Central memory CD4-positive, alpha-beta T cell (primary cell): ENCODE measurements at places on chromosomes 3 and 15.

- no peak for DNase-seq
Observed at GRCh38 chr3:117589454-117589853, 879.9 kb downstream of the TUSC7 start.

GRCh38 chr3:53073553-53074365, 27.9 kb upstream of the SFMBT1 start:
- DNase-seq = no peak

GRCh38 chr3:153629148-153629547, 467.1 kb downstream of the RAP2B start:
- DNase-seq = no peak

- DNase-seq = no peak
Observed at GRCh38 chr3:176941689-176942088, 255.6 kb downstream of the TBL1XR1 start.

DNA sequence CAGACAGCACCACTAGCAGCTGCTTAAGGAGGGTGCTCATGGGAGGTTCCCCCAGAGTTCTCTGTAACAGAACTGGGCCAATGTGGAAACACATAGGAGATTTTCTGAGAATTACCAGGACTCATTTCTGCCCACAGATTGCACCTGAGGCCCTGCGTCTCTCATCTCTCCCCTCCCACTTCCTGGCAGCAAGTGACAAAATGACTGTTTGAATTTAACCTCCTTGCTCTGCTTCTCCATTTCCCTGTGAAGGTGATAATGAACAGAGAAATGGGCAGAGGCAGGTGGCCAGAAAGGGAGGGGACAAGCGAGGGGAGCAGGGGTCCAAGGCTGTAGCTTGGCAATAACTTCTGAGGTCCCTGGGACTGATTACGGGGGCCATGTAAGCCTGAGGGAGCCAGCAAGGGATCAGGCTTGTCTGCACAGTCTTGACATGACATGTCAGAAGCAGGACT, 8.0 kb downstream of the EPHB1 start:
- no peak for DNase-seq

GRCh38 chr3:112767177-112767576, 79.5 kb downstream of the CD200R1L start:
- no peak for DNase-seq

- no peak for DNase-seq
Observed at GRCh38 chr15:61701455-61701854, 358.8 kb downstream of the VPS13C start.

DNA sequence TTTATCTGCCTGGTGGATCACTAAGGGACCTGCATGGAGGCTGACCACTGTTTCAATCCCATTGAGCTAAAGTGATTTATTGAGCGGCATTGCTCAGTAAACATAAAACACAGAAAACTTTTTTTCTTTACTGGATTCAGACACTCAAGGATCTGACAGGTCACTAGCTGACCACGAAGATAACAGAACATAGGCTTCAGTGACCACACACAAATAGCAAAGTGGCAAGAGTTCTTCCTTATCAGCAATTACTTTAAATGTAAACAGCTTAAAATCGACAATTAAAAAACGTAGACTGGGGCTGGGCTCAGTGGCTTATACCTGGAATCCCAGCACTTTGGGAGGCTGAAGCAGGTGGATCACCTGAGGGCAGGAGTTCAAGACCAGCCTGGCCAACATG, 48.7 kb downstream of the STAG1 start:
- no peak for DNase-seq

DNA sequence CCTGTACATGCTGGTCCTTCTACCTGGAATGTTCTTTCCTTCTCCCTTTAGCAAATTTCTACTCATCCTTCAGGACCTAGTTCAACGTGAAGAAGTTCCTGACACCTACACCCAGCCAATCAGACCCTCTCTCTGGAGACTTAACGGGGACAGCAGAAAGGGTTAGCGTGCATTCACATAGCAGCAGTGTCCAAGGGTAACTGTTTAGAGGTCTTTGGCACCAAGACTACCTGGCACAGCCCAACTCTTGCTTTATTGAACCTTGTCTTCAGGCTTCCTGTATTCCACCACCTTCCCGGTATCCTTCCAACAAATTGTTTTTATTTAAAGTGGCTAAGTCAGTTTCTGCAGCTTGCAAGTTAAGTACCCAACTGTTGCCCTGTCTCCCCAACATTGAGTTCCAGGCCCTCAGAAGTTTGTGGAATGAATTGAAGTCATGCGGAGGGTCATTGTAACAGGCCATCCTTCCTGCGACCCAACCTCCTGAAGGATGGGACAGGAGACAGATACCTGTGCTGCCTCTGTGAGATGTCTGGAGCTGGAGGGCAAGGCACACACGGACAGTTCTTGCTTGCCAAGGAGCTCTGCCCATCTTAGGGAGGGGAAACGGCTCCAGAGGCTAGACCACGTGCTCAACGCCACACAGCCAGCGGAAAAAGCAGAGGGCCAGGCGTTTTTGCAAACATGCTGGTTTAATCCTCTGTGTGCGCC, 14.4 kb upstream of the WNT7A start:
- DNase-seq = no peak

- DNase-seq = peak; percentile 85
Observed at GRCh38 chr15:42736793-42737528, at the start of gene CDAN1. CDAN1 (minus strand) TSS chr15:42737128; CDS start chr15:42737102, 26 bp downstream.

GRCh38 chr3:137766876-137767537, 2.9 kb downstream of the SOX14 start:
- no peak for DNase-seq

- no peak for DNase-seq
Observed at GRCh38 chr3:72012363-72012762, 227.4 kb upstream of the PROK2 start.

GRCh38 chr15:40821195-40821594, 7.3 kb downstream of the PPP1R14D start:
- DNase-seq = no peak

DNA sequence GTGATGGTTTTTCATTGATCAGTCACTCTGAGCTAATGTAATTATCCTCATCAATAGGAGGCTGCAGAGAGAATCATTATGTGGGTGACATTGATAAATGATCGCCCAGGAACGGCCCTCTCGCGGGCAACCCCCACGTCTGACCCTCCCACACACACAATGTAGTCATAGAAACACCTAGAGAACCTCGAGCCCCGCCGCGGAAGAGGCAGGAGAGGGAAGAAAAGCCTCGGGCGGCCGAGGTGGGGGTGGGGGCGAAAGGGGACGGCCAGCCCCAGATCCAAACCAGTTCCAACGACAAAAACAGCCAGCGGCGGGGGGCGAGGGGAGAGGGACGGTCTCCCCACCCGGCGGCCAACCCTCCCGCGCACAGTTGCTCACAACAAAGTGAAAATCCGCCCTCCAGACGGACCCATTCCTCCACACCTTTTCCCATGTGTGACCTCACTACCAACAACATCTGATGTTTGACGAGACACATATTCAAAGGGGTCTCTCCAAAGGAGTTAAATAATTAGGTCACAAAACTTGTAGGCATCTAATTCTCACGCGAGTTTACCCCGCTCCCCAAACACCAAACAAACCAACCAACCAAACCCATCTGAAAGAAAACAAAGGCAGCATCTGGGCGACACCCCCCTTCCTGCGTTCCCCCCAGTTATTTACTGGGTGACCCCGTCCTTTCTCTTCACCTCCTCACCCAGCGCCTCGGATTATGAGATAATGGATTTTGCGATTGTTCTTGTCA, 213.0 kb downstream of the MEIS2 start:
- no peak for DNase-seq

DNA sequence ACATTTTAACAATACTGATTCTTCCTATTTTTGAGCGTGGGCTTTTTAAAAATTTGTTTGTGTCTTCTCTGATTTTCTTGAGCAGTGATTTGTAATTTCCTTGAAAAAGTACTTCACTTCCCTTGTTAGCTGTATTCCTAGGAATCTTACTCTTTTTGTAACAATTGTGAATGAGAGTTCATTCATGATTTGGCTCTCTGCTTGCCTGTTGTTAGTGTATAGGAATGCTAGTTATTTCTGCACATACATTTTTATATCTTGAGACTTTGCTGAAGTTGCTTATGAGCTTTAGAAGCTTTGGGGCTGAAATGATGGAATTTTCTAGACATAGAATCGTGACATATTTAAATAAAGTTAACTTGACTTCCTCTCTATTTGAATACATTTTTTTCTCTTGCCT, 582.8 kb upstream of the BCHE start:
- no peak for DNase-seq

GRCh38 chr3:113151461-113152031, 59.8 kb upstream of the BOC start:
- no peak for DNase-seq

DNA sequence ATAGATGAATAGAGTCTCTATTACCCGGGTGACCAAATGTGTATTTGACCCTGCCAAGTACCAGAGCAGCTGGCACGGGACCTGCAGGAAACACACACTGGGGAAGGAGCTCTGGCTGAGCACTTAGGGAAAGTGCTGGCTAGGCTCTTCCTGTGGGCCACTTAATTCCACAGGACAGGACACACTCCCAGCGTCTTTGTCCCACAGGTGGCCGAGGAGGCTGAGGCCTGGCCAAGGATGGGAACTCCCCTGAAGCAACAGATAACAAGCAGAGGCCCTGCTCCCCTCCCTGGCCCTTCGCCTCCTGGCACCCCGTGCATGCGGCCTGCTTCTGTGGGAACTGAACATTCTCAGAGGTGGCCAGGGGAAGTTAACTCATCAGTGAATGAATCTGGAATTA, 180.8 kb downstream of the ATP10A start:
- DNase-seq = no peak

DNA sequence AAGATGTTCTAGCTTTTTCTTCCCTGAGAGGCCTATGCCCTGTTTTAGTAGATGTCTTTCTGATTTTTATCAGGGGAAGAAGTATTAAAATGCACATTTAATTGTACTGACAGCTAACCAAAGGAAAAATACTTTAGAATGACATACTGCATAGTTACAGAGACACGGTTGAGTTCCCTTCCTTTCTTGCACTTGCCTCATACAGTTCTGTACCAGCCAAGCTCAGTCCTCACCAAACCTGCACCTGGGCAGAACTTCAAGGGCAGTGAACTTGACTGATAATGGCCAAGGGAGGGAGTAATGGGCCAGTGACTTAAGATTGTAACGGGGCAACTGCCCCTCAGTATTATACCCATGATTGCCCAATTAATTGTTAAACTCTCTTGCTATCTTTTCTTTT, 34.1 kb upstream of the RASGRP1 start:
- DNase-seq = no peak

DNA sequence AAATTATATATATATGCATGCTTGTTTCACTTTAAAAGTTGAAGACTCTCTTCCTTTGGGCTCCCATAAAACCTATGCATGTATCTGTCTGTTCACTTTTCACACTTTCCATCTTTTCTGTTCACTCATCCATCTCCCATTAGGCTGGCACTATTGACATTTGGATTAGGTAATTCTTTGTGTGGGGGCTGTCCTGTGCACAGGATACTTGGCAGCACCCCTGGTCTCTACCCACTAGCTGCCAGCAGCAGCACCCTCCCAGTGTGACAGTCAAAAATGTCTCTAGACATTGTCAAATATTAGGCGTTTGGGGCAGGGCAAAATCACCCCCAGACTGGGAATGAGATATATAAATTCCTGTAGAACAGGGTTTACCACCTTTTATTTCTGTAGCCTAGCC, 72.3 kb upstream of the EIF1B start:
- no peak for DNase-seq

DNA sequence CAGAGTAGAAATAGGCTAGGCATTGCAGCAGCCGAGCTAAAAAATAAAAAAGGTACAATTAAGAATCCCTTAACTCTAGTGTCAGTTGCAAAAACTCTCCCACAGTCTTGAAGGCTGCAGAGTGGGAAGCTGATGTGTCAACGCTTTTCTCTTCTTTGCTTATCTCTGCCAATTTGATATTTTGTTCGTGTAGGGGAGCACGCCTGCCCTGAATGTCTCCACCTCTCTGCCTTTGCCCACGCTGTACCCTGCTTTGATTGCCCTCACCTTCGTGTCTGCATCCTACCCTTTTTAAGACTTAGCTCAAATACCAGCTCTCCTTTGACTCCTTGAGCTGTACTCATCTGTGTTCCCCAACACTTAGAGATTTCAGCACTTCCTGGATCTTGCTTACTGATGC, 155.4 kb upstream of the CADPS start:
- DNase-seq = no peak

GRCh38 chr3:53820756-53821580, 25.3 kb downstream of the CHDH start:
- DNase-seq = no peak

- DNase-seq = no peak
Observed at GRCh38 chr3:155252021-155252420, 41.5 kb downstream of the STRIT1 start.

- DNase-seq = no peak
Observed at GRCh38 chr3:192494174-192494573, 233.2 kb downstream of the FGF12 start.

- DNase-seq = no peak
Observed at GRCh38 chr3:23396746-23397145, 193.6 kb downstream of the UBE2E2 start.

GRCh38 chr3:24763393-24763792, 268.7 kb upstream of the THRB start:
- DNase-seq = no peak

DNA sequence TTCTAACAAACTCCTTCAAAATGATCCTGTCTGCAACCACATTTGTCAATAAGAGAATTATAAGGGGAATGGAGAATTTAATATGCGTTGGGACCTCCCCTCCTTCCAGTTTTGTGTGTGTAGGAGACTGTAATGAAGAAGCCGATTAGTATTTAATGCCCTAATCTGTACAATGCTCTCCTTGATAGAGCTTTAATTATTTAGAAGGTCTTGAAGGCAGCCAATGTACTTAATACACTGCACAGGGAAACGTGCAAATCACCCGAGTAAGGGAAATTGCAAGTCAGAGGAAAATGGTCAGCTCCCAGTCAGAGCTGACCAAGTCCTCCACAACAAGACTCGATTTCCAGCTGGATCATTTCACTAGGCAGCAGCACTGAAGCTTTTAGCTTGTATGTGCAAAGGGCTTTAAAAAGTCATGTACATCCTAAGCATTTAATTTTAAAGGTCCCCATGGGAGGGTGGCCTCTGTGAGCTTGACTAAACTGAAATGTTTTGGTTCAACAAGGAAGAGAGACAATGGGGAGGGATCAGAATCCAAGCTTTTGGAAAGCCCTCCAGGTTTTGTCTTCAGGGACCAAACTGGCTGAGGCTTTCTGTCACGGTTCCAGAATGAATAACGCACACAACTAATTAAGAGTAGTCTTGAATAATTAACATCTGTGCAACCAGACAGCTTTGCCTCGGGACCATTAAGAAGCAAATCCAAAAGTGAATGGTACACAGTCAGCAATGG, 159.8 kb upstream of the MITF start:
- no peak for DNase-seq
